ENCODE measurements at places on chromosomes 3 and 15.

- no peaks in the 10 kb centered on the region for H3K27me3 ChIP-seq
- H3K27ac ChIP-seq = no peak overlapping the region
- DNase-seq = no peak
Measured at GRCh38 chr15:58923696-58924300, 9.7 kb downstream of the SLTM start.

GRCh38 chr3:106542101-106542769, 673.4 kb upstream of the CBLB start:
- no peaks in the 10 kb centered on the region for H3K27me3 ChIP-seq
- H3K4me1 ChIP-seq = no peaks in the 10 kb centered on the region
- H3K4me3 ChIP-seq = no peak overlapping the region
- no peak for DNase-seq
- no peak overlapping the region for H3K27ac ChIP-seq

DNA sequence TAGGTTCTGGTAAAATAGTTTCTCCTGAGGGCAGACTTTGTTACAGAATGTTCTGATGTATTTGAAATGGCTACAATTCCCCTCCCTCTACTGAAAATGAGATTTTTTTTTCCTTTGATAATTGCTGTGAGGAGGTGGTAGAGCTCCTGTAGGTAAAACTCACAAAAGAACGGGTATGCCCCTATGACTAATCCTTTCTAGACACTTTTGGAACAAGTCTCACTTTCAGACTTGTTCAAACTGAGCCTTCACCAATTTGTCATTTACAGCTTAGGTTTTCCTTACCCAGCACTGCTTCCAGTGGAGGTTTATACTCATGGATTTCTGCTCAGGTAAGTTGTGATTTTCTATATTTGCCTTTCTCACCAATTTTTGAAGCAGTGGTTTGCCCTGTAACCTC, 115.6 kb downstream of the NLGN1 start:
- peaks cover 9% of the 10 kb centered on the region for H3K4me1 ChIP-seq
- peak; percentile 57 for DNase-seq
- H3K27ac ChIP-seq = peak overlapping the region; percentile 7
- H3K36me3 ChIP-seq = no peaks in the 10 kb centered on the region
- no peak overlapping the region for H3K4me3 ChIP-seq

DNA sequence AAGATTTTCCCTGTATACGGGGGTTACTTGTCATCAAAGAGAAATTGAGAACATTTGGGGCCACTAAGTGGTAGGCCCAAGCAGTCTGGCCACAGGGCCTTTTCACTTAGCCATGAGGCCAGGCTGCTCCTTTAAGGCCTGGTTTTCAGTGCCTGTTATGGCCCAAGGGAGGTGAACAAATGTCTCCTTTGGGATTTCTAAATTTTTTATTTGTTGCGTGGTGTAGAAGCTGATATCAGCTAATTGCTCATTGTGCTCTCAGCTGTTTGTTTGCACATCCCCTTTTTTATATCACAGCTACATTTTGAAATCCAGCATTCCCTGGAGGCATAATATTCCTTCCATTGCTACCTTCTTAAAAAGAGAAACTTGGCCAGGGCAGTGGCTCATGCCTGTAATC, 48.5 kb downstream of the RLBP1 start:
- no peak overlapping the region for H3K4me3 ChIP-seq
- peaks cover 5% of the 10 kb centered on the region for H3K4me1 ChIP-seq
- no peak for DNase-seq
- no peaks in the 10 kb centered on the region for H3K27me3 ChIP-seq
- H3K36me3 ChIP-seq = peaks cover 3% of the 10 kb centered on the region

- no peaks in the 10 kb centered on the region for H3K27me3 ChIP-seq
- H3K36me3 ChIP-seq = no peaks in the 10 kb centered on the region
- DNase-seq = no peak
- H3K4me3 ChIP-seq = no peak overlapping the region
- H3K4me1 ChIP-seq = no peaks in the 10 kb centered on the region
- no peak overlapping the region for H3K27ac ChIP-seq
Measured at GRCh38 chr3:19485267-19485666, 337.0 kb downstream of the KCNH8 start.

GRCh38 chr15:98711810-98712209, 63.5 kb downstream of the IGF1R start:
- no peak for DNase-seq
- H3K4me1 ChIP-seq = peaks cover 17% of the 10 kb centered on the region
- no peak overlapping the region for H3K27ac ChIP-seq
- peaks cover 5% of the 10 kb centered on the region for H3K36me3 ChIP-seq

DNA sequence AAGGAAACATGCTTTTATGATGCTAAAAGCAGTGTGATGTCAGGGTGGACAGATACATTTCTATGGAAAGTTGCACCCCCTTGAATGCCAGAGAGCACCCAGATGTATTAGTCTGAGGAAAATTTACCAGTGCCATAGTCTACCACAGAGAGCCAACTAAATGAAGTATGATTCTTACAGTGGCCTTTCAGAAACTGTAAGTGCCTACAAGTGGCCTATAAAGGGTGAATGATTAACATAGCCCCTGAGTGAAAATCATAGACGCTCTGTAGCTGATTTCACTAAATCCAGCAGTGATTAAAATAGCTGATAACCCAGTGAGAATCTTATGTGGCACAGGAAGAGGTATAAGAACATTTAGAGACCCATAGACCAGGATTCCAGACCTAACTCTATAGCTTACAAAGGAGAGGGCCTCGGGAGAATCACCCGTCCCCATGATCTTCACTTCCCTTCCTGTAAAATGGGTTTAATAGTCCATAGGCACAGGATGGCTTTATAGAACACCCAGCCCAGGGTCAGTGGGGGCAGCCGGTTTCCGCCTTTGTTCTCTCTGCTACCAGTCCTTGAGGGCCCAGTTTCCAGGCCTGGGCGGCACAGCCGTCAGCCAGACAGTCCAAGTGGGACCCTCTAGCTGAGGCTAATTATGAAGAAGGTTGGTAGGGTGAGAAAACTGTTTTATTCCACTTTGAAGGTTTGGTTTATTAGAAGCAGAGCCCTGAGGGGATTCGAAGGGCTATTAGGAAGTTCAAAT, 35.5 kb upstream of the CACNA2D3 start:
- H3K36me3 ChIP-seq = no peaks in the 10 kb centered on the region
- no peak for DNase-seq
- no peaks in the 10 kb centered on the region for H3K4me1 ChIP-seq
- no peak overlapping the region for H3K27ac ChIP-seq
- no peaks in the 10 kb centered on the region for H3K27me3 ChIP-seq
